ENCODE measurements at places on chromosomes 2 and 18.

GRCh38 chr2:134372141-134372540 lies 118.3 kb downstream of the MGAT5 start:
- H3K4me1 ChIP-seq, result peaks cover 18% of the 10 kb centered on the region
- no peak overlapping the region for H3K4me3 ChIP-seq
- peaks cover 3% of the 10 kb centered on the region for H3K36me3 ChIP-seq
- DNase-seq, result no peak
- no peak overlapping the region for H3K27ac ChIP-seq

GRCh38 chr2:98487806-98488189 lies 43.1 kb downstream of the INPP4A start:
- no peaks in the 10 kb centered on the region for H3K27me3 ChIP-seq
- peaks cover 17% of the 10 kb centered on the region for H3K36me3 ChIP-seq
- peaks cover 87% of the 10 kb centered on the region for H3K4me1 ChIP-seq
- H3K27ac ChIP-seq, result no peak overlapping the region
- no peak overlapping the region for H3K4me3 ChIP-seq
- DNase-seq, result no peak

DNA sequence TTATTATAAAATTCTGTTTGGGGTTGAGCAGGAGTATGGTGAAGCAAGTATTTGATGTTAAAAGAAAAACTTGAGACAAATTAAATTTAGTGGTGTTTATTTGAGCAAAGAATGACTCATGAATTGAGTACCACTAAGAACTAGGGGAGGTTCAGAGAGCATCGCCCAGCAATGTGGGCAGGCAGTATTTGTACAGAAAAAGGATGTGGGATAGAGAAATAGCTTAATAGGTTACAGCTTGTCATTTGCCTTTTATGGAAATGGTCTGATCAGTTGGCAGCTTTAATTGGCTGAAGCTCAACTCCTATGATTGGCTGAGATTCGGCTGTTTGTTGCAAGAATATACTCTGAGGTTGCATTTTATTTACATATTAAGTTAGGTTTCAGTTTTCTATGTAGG lies 68.2 kb downstream of the LRATD1 start:
- no peaks in the 10 kb centered on the region for H3K27me3 ChIP-seq
- H3K36me3 ChIP-seq, result no peaks in the 10 kb centered on the region
- no peaks in the 10 kb centered on the region for H3K4me1 ChIP-seq

DNA sequence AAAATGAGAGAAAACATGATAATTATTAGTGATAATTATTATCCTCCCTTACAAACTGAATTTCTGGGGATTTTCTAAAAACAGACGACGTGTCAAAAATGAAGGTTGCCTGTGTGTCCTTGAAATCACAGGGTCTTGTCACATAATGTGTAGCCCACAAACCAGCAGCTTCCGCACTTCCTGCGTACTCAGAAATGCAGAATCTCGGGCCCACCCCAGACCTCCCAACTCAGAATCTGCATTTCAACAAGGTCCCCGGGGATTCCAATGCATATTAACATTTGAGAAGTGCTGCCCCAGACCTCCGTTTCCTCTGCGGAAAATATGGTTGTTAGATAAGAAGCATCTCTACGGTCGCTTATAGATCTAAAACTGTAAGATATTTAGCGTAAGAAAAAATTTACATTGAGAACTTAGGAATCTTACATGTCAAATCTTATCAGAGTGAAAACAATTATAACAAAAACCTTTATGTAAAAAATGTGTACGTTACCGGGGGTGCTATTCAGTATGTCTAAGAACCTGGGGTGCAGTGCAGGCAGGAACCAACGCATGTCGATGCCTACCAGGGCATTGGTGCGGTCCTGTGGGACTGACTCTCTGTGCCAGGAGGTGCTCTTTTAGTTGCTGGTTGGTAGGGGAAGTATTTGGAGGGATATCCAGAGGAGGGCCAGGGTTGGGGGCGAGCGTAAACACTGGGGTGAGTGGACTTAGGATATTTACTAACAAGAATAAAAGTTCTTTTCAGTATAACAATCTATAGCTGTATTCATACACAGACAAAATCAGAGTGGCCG lies 15.2 kb downstream of the CDKL4 start:
- H3K36me3 ChIP-seq, result peaks cover 3% of the 10 kb centered on the region
- H3K4me3 ChIP-seq, result peak overlapping the region; percentile 76
- no peaks in the 10 kb centered on the region for H3K27me3 ChIP-seq
- H3K4me1 ChIP-seq, result peaks cover 54% of the 10 kb centered on the region
- no peak for DNase-seq
- peak overlapping the region; percentile 83 for H3K27ac ChIP-seq

DNA sequence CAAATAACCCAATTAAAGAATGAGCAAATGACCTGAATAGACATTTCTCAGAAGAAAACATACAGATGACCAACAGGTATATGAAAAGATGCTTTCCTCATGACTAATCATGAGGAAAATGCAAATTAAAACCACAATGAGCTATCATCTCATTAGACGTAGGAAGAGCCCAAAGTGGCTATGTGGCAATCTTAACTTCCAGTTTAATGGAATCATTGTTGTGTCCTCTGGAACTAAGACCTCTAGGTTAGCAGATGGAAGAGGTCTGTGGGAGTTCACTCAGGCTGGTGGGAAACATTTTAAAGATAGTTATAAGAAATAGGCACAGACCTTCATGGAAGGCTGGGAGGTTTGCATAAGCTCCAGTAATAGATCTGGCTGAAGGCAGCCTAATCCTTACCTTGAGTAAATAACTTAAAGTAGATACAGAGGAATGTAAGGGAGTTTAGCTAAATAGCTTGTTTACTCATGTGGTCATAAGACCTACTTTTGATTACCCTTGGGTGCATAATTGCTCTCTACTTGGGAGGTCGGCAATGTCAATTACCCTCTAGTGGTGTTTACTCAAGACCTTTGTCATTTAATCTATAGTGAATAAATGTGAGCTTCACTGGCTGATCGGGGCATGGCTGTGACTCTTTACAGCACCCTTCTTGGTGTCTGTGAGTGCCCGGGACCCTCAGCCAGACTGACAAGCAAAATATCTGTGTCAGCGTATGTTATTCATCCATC lies 119.0 kb downstream of the GULP1 start:
- no peak for DNase-seq
- no peaks in the 10 kb centered on the region for H3K36me3 ChIP-seq
- H3K4me3 ChIP-seq, result no peak overlapping the region
- H3K4me1 ChIP-seq, result no peaks in the 10 kb centered on the region
- H3K27me3 ChIP-seq, result no peaks in the 10 kb centered on the region

- H3K27ac ChIP-seq, result no peak overlapping the region
- H3K27me3 ChIP-seq, result no peaks in the 10 kb centered on the region
- H3K4me1 ChIP-seq, result no peaks in the 10 kb centered on the region
- H3K36me3 ChIP-seq, result peaks cover 25% of the 10 kb centered on the region
- DNase-seq, result no peak
Measured at GRCh38 chr18:21525916-21526315, 74.6 kb downstream of the ESCO1 start.

GRCh38 chr18:62933261-62933887 lies 218.0 kb downstream of the PHLPP1 start:
- peaks cover 6% of the 10 kb centered on the region for H3K27me3 ChIP-seq
- H3K4me3 ChIP-seq, result no peak overlapping the region
- no peak overlapping the region for H3K27ac ChIP-seq
- H3K4me1 ChIP-seq, result peaks cover 10% of the 10 kb centered on the region
- DNase-seq, result no peak

DNA sequence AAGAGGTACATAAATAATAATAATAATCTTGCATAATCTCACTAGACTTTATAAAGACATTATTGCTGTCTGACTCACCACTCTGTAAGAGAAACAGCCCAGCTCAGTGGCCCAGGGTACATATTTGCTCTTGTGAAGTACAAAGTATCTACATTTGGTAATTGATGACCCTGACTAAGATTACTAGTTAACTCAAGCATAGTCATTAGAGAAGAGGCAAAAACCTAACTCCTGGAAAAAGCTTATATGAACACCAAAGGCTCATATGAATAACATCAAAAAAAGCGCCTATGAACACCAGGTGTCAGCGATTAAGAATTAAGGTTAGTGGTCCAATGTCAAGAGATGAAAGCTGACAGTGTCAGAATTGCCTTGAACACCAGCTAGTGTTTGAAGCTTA lies 38.4 kb downstream of the RAD51AP2 start:
- DNase-seq, result no peak
- H3K27ac ChIP-seq, result no peak overlapping the region
- no peaks in the 10 kb centered on the region for H3K36me3 ChIP-seq
- no peaks in the 10 kb centered on the region for H3K27me3 ChIP-seq
- no peaks in the 10 kb centered on the region for H3K4me1 ChIP-seq

GRCh38 chr18:44654573-44654972 lies 26.1 kb upstream of the SETBP1 start:
- H3K36me3 ChIP-seq, result no peaks in the 10 kb centered on the region
- no peak for DNase-seq
- H3K27ac ChIP-seq, result no peak overlapping the region
- no peaks in the 10 kb centered on the region for H3K4me1 ChIP-seq
- peaks cover 11% of the 10 kb centered on the region for H3K27me3 ChIP-seq
- no peak overlapping the region for H3K4me3 ChIP-seq

- no peaks in the 10 kb centered on the region for H3K27me3 ChIP-seq
- peaks cover 10% of the 10 kb centered on the region for H3K4me1 ChIP-seq
- no peak overlapping the region for H3K4me3 ChIP-seq
- no peaks in the 10 kb centered on the region for H3K36me3 ChIP-seq
- H3K27ac ChIP-seq, result no peak overlapping the region
- DNase-seq, result no peak
Measured at GRCh38 chr2:230048010-230048671, 20.6 kb downstream of the SLC16A14 start.

GRCh38 chr2:77325395-77325794 lies 196.8 kb downstream of the LRRTM4 start:
- H3K36me3 ChIP-seq, result no peaks in the 10 kb centered on the region
- no peaks in the 10 kb centered on the region for H3K4me1 ChIP-seq
- no peak overlapping the region for H3K4me3 ChIP-seq
- no peaks in the 10 kb centered on the region for H3K27me3 ChIP-seq
- no peak overlapping the region for H3K27ac ChIP-seq

- H3K4me3 ChIP-seq, result peak overlapping the region; percentile 90
- peaks cover 2% of the 10 kb centered on the region for H3K36me3 ChIP-seq
- H3K27me3 ChIP-seq, result no peaks in the 10 kb centered on the region
- peak; percentile 80 for DNase-seq
Measured at GRCh38 chr2:95074663-95075439, 46.8 kb downstream of the MRPS5 start.

GRCh38 chr2:42569883-42570282 lies 1.5 kb downstream of the MTA3 start:
- no peak for DNase-seq
- H3K4me1 ChIP-seq, result peaks cover 21% of the 10 kb centered on the region
- H3K27me3 ChIP-seq, result no peaks in the 10 kb centered on the region
- H3K4me3 ChIP-seq, result peak overlapping the region; percentile 92
- peak overlapping the region; percentile 88 for H3K27ac ChIP-seq

DNA sequence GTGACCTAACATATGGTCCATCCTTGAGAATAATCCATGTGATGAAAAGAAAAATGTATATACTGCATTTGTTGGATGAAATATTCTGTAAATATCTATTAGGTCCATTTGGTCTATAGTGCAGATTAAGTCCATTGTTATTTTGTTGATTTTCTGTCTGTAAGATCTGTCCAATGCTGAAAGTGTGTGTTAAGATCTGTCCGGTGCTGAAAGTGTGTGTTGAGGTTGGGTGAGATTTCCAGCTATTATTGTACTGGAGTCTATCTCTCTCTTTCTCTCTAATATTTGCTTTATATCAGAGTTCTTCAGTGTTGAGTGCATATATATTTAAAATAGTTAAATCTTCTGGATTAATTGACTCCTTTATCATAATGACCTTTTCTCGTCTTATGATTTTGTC lies 828.8 kb upstream of the CRIM1 start:
- no peak overlapping the region for H3K27ac ChIP-seq
- no peak overlapping the region for H3K4me3 ChIP-seq
- no peaks in the 10 kb centered on the region for H3K27me3 ChIP-seq
- H3K4me1 ChIP-seq, result no peaks in the 10 kb centered on the region

- H3K27me3 ChIP-seq, result peaks cover 2% of the 10 kb centered on the region
- H3K27ac ChIP-seq, result no peak overlapping the region
- no peak overlapping the region for H3K4me3 ChIP-seq
- H3K36me3 ChIP-seq, result no peaks in the 10 kb centered on the region
- DNase-seq, result no peak
- no peaks in the 10 kb centered on the region for H3K4me1 ChIP-seq
Measured at GRCh38 chr18:26516964-26517363, 31.4 kb downstream of the KCTD1 start.

GRCh38 chr2:181613241-181613640 lies 43.7 kb downstream of the CERKL start:
- no peaks in the 10 kb centered on the region for H3K36me3 ChIP-seq
- H3K27me3 ChIP-seq, result peaks cover 10% of the 10 kb centered on the region
- H3K4me3 ChIP-seq, result no peak overlapping the region
- DNase-seq, result no peak
- no peak overlapping the region for H3K27ac ChIP-seq

- H3K36me3 ChIP-seq, result no peaks in the 10 kb centered on the region
- H3K27me3 ChIP-seq, result peaks cover 2% of the 10 kb centered on the region
- H3K4me3 ChIP-seq, result no peak overlapping the region
- no peaks in the 10 kb centered on the region for H3K4me1 ChIP-seq
- DNase-seq, result no peak
- H3K27ac ChIP-seq, result no peak overlapping the region
Measured at GRCh38 chr2:44680983-44681531, 260.4 kb upstream of the SIX3 start.

- peaks cover 19% of the 10 kb centered on the region for H3K4me1 ChIP-seq
- H3K36me3 ChIP-seq, result peaks cover 18% of the 10 kb centered on the region
- H3K4me3 ChIP-seq, result no peak within 1 kb of the TSS
- H3K27ac ChIP-seq, result peak within 1 kb of the TSS; percentile 40
- H3K27me3 ChIP-seq, result no peaks in the 10 kb centered on the region
- no peak for DNase-seq
Measured at GRCh38 chr2:218260742-218261422, at the start of gene GPBAR1. TSS of gene GPBAR1 (plus strand) at chr2:218261015. CDS start at chr2:218262725, 1,710 bp downstream.

- no peak overlapping the region for H3K27ac ChIP-seq
- no peak for DNase-seq
- H3K4me3 ChIP-seq, result no peak overlapping the region
- no peaks in the 10 kb centered on the region for H3K4me1 ChIP-seq
- no peaks in the 10 kb centered on the region for H3K36me3 ChIP-seq
Measured at GRCh38 chr2:224069172-224069571, 30.1 kb upstream of the SERPINE2 start.

DNA sequence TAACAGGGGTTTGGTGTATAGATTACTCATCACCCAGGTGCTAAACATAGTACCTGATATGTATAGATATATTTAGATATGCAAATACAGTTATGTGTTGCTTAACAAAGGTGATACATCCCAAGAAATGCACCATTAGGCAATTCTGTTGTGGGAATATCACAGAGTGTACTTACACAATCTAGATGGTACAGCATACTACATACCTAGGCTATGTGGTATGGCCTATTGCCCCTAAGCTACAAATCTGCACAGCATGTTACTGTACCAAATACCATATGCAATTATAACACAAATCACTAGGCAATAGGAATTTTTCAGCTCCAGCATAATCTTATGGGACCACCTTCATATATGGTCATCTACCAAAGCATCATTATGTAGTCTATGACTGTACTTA lies 43.5 kb upstream of the NPAS2 start:
- no peak for DNase-seq
- H3K4me3 ChIP-seq, result no peak overlapping the region
- no peak overlapping the region for H3K27ac ChIP-seq

Measured in activated T-helper 1 cell treated with anti-CD3 and anti-CD28 coated beads, Interleukin-12 subunit alpha, Interleukin-12 subunit beta, Interleukin-2, Interleukin-4 antibody, amounts not matched to agents 30 ng/mL and 10 ng/mL and 1 ng/mL, durations not matched to agents 14 hours and 24 hours and 36 hours (primary cell).